Activated CD4-positive, CD25-positive, alpha-beta regulatory T cell (primary cell): ENCODE measurements at places on chromosomes 5 and 9.

DNA sequence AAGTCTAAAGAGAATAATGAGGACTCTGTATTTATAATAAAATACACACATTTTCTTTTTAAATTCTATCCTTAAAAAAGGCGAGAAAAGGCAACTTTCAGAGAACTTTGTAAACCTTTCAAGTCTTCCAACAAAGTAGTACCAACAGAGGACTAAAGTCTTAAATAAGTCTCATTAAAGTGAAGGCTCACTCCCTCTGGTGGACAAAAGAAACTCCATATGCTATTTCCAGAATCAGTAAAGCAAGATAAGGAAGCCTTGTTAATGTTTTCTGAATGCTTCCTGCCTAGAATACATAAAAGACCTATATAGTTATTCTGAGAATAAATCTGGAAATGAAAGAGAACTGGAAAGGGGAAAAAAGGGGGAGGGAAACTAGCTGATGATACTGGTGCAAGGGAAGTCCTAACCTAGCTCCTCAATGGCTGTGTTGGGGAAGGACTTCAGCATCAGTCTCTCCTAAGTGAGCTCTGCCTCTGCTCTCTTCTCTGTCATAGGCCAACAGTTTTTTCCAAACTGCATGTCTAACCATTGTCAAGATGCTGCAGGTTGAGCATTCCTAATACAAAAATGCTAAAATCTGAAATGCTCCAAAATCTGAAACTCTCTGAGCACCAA lies 7.2 kb downstream of the HMGCS1 start:
- DNase-seq, result no peak

DNA sequence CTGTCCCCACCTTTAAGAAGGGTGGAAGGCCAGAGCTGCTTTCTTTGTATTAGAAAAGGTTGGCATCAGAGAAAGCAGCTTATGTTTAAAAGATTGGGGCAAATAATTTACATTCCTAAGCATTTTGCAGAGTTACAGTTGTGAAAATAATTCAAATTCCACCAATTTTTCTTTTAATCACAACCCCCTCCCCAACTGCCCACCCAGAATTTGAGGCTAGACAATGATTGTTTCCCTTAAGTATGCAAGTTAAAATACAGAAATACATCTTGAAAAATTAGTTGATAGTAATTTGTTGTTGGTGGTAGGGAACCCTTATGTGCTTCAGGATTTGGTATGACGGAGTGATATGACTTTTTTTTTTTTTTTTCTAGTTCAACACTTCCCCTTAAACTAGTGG lies 133.0 kb downstream of the ZSWIM6 start:
- no peak for DNase-seq

DNA sequence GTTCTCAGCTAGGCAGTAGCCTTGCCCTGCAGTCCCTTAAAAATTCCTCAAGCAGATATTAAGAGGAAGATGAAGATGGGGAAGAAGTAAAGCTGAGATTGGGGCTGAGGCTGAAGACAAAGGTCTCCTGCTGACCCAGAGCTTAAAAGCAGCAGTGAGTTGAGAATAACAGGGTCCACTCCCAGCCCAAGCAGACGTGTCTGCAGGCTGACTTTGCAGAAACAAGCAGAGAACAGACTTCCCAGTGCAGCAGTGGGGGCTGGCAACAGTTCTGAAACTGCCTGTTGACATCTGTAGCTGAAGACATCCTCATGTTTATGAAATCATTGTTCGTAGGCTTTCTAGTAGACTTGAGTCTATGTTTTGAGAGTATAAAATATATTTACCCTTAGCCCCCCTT lies 1.1 kb downstream of the CTXN3 start:
- DNase-seq, result no peak

- DNase-seq, result no peak
These were observed 46.8 kb downstream of the CYLC2 start for GRCh38 chr9:103041961-103042360.

- no peak for DNase-seq
These were observed 8.2 kb upstream of the OR13D1 start for GRCh38 chr9:104686081-104686480.

- DNase-seq, result no peak
These were observed 1571.2 kb upstream of the C9orf72 start for GRCh38 chr9:29144476-29144875.

GRCh38 chr9:131214876-131215275 lies 61.4 kb downstream of the FAM78A start:
- DNase-seq, result no peak
